Keratinocyte (primary cell): ENCODE measurements at places on chromosomes 16 and 17. TPM values are rescaled to one million over a fixed set of nuclear protein-coding genes. Genes with fewer than 3 reads are reported as not detected.

DNA sequence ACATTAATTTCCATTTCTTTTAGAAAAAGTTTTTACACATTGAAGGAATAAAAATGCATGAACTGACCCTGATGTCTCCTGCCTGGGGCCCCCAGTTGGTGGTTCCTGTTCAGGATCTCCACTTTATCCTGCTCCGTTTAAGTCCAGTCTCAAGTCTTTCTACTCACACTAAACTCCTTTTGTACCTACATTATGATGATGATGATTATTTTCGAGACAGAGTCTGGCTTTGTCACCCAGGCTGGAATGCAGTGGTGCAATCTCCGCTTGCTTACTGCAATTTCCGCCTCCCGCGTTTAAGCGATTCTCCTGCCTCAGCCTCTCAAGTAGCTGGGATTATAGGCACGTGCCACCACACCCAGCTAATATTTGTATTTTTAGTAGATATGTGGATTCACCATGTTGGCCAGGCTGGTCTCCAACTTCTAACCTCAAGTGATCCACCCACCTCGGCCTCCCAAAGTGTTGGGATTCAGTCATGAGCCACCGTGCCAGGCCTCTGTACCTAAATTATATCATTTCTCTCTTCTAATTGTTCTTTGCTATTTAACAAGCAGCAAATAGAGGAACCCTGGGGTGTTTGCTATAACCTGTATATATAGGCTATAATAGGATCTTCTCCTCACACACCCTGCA, 2.2 kb upstream of the FOXK2 start:
- no peak overlapping the region for H3K27ac ChIP-seq
- no peaks in the 10 kb centered on the region for H3K27me3 ChIP-seq
- H3K36me3 ChIP-seq = no peaks in the 10 kb centered on the region
- no peak overlapping the region for H3K4me3 ChIP-seq
- peaks cover 15% of the 10 kb centered on the region for H3K4me1 ChIP-seq
- DNase-seq = no peak

GRCh38 chr17:71900621-71901229, 220.1 kb upstream of the SOX9 start:
- no peaks in the 10 kb centered on the region for H3K36me3 ChIP-seq
- H3K27ac ChIP-seq = peak overlapping the region; percentile 79
- H3K4me1 ChIP-seq = peaks cover 31% of the 10 kb centered on the region
- H3K27me3 ChIP-seq = no peaks in the 10 kb centered on the region
- H3K4me3 ChIP-seq = no peak overlapping the region

DNA sequence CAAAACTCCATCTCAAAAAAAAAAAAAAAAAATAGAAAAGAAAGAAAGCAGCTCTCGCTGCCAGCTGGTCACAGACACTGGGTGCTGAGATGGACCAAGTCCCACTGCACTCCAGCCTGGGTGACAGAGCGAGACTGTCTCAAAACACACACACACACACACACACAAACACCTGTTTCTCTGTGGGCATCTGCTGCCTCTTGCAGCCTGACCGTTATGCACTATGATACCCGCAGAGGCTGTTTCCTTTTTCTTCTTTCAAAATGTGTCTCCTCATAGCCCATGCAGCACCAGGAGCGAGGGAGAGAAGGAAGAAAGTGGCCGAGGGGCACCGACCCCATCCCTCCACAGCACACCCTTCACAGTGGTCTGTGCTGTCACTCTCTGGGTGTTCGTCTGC, 36.9 kb upstream of the KLHDC4 start:
- H3K27me3 ChIP-seq = no peaks in the 10 kb centered on the region
- H3K4me3 ChIP-seq = no peak overlapping the region
- H3K4me1 ChIP-seq = peaks cover 30% of the 10 kb centered on the region
- H3K36me3 ChIP-seq = no peaks in the 10 kb centered on the region
- DNase-seq = no peak

ZPBP2 gene
- polyA plus RNA-seq = not detected in 3 replicates
